ENCODE measurements at places on chromosomes 4 and X.

- ATAC-seq = no peak
These were observed 240.8 kb upstream of the DDX53 start for GRCh38 chrX:22758807-22759481.

GRCh38 chr4:70885174-70885573, 17.0 kb upstream of the MOB1B start:
- ATAC-seq = no peak

DNA sequence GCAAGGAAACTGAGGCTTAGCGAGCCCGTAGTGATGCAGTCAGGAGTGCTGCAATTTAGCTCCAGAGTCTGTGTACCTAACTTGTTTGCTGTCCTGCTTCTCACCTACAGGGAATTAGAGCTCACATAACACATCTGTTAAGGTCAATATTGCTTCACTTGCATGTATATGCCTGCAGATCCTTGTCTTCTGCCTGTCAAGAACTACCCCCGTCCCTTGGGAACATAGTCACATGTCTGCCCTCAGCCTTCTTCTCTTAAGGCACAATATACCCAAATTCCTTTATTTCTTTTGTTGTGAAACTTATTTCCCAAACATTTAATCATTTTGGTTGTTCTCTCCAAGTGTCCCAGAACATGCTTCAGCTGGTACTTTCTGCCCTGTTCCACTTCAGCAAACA, 103.3 kb upstream of the LEF1 start:
- ATAC-seq = no peak

DNA sequence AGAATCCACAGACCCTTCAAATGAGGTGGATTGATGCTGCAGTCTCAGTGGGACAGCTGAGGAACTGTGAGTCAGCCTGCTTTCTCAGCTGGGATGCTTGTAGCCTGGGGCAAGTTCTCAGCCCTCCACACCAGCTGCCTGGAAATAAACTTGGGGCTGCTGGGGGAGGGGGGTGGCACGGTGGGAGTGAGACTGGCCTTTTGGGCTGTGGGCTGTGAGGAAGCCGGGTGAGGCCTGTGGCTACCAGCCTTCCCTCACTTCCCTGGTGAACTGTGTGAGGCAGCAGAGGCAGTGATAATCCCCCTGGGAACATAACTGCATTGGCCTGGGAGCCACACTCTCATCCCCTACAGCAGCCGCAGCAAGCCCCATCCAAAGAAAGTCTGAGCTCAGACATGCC, 114.5 kb upstream of the GUCY1A1 start:
- ATAC-seq = no peak

DNA sequence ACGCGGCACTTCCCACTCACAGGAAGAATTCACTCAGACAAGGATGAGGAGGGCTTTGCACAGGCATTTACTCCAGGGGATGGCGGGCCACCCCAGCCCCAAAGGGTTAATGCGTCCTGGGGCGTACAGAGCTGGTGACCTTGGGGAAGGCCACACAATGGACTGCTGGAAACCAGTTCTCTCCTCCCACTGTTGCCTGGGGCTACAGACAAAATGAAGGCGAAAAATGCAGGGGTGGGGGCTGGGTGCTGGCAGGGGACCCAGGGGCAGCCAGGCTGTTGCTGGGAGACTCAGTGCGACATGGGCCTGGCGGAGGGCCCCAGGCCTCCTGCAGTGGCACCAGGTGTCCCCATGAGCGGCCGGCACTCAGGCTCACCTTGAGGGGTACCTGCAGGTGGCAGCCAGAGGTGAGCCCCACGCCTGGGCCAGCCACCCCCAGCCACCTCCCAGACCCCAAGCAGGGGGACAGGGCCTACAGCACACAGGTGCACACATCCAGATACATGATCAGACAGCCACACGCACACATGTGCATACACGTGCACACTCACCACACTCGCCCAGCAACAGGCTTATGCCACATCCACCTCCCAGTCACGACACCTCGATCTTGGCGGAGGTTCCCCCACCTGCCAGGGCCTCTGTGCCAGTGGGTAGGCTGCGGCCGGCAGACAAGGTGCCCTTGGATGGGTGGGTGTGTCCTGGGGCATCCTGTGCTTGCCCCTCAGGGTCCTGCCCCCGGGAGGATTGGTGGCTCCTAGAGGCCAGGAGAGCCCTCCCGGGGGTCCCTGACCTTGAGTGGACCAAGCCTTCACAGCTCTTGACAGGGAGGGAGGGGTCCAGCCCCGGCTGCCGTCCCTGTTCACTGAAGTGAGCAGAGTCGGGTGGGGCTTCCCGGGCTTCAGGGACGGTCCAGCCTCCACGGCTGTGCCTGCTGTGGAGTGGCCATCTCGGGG, 13.1 kb downstream of the NAT8L start:
- ATAC-seq = no peak

GRCh38 chr4:57763070-57763469, 652.9 kb upstream of the IGFBP7 start:
- no peak for ATAC-seq

- ATAC-seq = no peak
These were observed 6.7 kb upstream of the HGFAC start for GRCh38 chr4:3434881-3435685.

DNA sequence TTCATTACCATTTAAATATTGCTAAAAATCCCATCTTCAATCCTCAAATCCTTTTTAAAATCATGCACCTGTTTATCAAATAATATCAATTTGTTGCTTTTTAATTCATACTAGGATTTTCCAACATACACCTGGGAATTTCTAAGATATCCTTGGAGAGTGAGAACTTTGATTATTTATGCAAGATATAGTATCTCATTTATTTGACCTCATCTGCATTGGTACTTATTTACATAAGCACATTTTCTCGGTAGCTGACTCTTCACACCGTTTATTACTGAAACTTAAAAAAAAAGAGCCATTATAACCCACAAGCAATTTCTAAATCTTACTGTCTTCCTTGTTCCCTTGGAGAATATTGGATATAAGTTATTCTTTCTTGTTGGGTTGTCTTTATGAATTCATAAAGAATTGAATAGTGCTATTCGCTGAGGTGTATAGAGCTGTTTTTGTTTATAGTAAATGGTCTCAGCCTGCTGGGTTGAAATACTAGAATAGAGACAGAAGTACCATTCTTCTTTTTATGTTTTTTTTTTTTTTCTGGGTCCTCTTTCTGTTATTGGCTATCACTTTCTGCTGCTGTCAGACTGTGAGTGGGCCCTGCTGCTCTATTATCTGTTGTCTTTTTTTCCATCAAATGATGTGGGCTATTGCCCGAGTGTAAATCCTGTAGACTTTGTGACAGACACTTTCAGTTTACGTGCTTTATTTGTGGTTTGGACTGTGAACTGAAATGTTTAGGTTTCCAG, 2.9 kb downstream of the UGT8 start:
- no peak for ATAC-seq

GRCh38 chr4:158667651-158668198, 4.0 kb downstream of the C4orf46 start:
- no peak for ATAC-seq

- no peak for ATAC-seq
These were observed 35.7 kb downstream of the APOO start for GRCh38 chrX:23871905-23872546.

DNA sequence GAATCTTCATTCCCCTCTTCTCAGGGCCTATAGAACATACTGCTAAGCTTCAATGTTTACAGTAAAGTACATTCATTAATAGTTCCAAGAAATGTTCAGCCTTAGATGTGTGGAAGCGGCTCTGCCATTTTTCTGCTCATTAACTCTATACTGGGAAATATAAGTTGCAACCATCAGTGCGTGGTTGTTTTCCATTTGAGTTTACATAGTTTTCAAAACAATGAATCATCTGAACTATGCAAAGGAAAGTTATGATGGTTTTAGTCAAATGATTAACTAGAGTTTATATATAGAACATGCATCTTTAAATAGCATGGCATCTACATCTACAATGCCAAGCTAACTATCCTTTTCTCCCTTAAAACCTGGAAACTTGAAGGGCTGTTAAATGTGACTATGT, 29.6 kb downstream of the LEF1 start:
- no peak for ATAC-seq

DNA sequence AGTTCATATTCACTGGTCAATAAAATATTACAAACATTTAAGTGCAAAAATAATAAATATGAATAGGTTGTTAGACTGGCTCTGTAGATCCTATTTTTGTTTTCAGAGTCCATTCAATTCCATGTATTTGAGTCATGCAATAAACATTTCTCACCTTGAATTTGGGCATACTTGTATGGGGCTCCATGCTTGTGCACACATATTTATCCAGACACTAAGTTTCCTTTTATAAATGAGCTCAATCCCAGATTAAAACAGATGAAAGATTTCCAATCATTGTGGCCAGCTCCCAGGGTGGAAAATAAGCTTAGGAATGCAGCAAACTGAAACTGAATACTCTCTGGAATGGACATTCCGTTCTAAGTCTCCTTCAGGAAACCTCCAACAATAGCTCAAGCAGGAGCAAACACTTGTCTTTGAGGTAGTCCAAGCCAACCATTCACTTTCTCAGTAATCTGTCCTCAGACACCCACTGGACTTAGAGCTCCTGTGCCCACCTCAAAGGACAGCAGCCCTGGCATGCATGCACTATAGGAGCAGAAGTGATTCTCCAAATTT, 16.4 kb downstream of the DMD start:
- ATAC-seq = no peak

GRCh38 chrX:69503228-69503781, 821 bp upstream of the NALF2 start:
- peak; percentile 5 for ATAC-seq

- ATAC-seq = no peak
These were observed 2221.6 kb upstream of the AGA start for GRCh38 chr4:179663641-179664429.
